ENCODE measurements at places on chromosomes 2 and 18. TPM values are rescaled to one million over a fixed set of nuclear protein-coding genes. Genes with fewer than 3 reads are reported as not detected.

Gene IL36RN
- not detected for total RNA-seq

Gene DLX1
- 0.55 TPM for total RNA-seq

Gene SLC16A14
- 0.37 TPM for total RNA-seq

Gene MYO5B
- total RNA-seq, result not detected
